ENCODE measurements at places on chromosomes 4 and X.
A peak's percentile ranks its signal among the peaks of the same experiment; 100 is the strongest.

DNA sequence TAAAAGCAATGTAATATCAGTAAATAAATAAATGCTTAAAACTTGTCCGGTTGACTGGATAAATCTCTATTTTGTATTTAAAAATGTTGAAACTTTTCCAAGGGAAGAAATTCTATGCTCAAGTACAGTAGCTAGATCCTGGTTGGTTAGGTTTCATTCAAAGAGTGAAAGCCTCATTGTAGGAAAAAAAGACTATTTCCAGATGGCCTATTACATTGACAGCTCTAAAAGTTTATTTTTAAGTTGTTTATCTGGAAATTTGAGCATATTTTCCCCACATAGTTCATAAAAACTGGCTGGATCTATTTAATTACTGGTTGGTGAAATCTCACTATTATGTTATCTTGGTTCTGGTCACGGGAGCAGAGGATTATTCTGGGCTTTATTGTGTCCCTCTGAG, 38.0 kb downstream of the FRAS1 start:
- no peak for DNase-seq

DNA sequence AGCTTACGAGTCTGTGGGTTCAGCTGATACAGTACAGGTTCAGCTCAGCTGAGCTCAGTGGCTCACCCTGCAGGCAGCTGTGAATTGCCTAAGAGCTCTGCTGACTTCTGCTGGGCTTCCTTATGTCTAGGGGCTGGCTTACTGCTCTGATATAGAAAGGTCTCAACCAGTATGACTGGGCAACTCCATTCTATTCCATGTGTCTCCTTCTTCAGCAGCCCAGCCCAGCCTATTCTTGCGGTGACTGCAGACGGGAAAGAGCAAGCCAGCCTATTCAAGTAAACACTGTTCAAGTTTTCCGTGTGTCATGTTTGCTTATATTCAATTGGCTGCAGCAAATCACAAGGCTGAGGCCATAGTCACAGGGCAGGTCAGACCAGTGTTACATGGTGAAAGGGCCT, 615.4 kb upstream of the ZFP42 start:
- DNase-seq, result no peak

DNA sequence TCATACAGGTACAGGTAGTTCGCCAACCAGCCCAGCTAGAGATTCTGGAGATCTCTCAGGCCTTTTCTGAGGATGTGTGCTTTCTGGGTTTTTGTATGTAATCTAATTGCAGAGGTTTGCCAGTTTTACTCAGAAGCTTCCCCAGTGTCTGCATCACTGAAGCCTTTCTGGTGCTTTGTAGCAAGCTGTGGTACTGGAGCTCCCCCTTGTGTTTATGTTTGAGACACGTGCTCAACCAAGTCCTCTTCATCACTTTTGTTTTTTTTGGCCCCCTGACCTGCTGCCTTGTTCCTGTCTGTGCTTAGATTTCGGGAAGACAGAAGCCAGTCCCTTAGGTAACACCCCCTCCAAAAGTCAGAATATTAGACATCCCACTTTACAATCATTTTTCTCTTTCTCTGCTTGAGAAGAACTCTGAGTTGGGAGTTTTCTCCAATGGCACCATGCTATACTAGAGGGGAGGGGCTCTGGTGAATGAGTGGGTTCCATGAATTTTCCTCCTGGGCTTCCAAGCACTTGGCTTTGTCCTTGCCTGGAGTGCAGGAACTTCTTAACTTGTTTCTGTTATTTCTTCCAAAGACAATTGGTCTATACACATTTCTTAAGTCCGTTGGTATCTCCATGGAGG, 128.4 kb upstream of the TBC1D9 start:
- DNase-seq, result no peak

DNA sequence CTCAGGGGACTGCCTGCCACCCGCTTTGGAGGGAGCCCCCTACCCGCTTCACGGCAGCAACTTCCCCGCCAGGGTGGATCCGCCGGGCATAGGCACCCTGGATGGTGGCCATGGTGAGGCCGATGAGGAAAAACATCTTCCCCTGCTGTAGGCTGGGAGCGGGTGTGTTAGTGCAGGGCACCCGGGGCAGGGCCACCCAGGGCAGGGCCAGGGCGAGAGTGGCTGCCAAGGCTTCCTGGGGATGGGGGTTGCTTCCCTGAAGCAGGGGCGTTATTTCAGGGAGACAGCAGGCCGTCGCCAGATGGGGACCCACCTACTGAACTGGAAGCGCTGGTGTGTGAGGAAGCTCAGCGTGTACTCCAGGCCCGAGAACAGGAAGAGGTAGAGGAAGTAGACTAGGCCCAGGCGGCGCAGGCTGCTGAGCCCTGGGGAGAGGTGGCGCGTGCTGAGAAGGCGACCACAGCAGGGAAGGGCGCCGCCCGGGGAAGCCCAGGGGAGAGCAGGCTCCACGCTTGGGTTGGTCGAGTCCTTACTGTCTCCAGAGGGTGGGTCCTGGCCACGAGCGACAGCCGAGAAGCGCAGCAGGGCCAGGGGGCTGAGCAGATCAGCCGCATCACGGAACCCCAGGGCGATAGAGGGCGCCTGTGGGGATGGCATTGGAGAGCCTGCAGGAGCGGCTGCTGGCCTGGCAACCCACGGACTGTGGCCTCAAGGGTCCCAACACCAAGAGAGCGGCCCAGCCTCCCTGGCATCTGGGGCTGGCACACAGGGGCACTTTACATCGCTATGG, 31.5 kb downstream of the NOP14 start:
- peak; percentile 88 for DNase-seq

DNA sequence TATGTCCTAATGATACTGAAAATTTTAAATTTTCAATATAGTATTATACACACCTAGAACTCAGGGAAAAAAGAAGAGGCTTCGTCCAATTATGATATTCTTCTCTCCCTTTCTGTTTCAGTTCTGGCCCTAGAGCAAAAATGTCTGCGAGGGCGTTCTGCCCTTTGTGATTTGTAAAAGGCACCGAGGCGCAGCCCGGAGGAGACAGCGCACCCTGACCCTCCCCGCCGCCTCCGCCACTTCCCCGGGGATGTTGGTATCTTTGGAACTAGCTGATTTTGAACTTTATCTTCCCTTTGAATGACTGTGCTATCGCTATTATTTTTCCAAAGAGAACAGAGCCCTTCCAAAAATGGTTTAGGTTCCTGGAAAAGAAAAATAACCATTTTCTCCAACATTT, 173.2 kb upstream of the FAM9B start:
- DNase-seq, result peak; percentile 37

DNA sequence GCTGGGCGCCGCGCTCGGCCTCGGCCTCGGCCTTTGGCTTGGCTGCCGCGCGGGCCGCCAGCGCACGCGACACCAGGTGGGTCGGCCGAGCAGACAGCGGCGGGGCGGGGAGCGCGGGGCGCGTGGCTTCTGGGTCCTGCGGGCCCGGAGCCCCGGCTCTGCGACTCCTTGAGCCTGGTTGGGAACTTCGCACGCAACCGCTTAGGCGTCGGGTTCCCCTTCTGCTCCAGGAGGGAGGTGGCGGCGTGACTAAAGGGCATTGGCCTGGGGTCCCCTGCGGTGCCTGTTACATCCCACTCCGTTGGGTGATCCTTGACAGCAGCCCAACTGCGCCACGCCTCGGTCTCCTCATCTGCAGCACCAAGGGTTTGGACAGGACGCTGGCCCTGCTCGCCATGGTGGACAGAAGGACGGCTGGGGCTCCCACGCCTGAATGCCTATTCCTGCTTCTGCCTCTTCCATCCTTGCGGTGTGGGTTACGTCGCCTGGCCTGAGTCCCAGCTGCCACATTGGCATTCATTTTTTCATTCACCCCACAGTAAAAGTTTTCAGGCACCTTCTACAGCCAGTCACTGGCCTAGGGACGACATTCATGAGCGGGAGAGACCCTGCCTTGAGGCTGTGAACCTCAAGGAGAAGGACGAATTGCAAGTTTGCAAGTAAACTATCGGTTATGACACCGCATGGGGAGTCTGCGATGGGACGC, 631 bp downstream of the EVC start:
- peak; percentile 60 for DNase-seq

DNA sequence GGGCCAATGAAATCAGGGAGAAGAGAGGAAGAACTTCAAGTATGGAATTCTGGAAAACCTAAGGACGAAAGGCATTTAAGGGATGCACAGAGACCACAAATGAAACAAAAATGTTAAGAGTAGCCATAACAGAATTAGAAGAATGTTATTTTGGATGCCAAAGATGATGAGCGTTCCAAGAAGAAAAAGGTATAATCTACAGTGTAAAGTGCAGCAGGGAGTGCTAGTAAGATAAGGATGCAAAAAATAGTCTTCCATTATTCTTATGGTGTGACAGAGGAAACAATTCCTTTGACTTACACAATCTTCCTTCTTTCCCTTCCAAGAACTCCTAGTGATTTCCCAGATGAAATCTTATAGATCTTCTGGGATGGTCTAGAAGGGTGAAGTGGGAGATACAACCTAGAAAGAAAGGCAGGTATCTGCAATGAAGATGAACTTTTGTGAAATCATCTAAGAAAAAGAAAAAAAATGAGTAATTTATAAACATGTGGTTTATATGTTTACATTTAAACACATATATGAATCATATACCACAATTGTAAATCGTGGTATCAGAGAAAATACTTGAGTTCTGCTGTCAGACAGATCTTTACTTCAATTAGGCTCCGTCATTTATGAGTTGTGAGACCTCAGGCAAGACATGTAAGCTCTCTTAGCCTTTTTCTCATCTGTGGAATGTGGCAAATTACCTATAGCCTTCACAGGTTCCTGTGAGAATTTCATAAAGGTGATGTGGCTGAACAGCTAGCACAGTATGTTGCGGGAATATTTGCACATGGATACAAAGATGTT, 8.1 kb downstream of the MORF4L2 start:
- no peak for DNase-seq

DNA sequence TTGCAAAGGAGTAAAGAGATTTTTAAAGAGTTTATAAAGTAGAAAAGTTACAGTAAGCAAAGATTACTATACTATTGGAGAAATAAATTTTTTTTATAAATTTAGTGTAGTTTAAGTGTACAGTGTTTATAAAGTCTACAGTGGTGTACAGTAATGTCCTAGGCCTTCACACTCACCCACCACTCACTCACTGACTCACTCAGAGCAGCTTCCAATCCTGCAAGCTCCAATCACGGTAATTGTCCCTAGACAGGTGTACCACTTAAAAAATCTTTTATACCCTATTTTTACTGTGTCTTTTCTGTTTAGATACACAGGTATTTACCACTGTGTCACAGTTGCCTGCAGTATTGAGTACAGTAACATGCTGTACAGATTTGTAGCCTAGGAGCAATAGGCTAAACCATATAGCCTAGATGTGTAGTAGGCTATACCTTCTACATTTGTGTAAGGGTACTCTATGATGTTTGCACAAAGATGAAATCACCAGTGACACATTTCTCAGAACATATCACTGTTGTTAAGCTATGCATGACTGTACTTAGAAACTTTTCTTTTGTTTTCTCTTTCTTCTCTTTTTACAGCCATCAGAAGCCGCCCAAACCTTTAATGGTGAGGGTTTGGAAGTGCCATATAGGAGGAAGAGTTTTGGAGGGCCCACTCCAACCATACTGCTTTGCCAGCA, 11.8 kb upstream of the SH3RF1 start:
- DNase-seq, result no peak

DNA sequence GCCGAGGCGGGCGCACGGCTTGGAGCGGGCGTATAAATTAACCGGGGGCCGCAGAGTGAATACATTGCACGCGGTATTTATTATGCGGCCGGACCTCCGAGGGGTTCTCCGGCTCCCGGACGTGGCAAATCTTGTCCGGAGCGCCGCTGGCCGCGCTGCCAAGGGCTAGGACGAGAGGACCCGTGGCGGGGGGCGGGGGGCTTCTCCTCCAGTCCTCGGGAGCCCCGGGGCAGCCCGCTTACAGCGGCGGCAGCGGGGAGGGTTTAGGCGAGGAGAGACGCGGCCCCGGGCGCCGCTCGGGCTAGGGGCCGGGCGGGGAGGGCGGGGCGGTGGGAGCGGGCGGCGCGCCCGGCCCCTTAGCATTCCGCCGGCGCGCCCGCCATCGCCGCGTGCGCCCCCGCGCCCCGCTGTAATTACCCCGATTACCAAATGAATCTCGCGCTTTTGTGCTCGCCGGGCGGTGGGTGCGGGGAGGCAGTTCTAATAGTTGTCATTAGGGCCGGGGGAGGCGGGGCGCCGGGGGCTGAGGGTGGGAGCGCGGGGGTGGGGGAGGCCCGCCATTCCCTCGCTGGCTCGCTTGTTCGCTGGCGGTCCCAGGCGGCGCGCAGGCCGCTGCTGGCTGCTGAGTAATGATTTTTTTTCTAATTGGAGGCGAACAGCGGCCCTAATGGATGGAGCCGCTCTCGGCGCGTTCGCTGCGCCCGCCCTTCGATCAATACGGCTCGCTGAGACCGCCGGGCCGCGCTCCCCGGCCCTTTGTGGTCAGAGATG, 276.6 kb downstream of the BCOR start:
- DNase-seq, result peak; percentile 52

DNA sequence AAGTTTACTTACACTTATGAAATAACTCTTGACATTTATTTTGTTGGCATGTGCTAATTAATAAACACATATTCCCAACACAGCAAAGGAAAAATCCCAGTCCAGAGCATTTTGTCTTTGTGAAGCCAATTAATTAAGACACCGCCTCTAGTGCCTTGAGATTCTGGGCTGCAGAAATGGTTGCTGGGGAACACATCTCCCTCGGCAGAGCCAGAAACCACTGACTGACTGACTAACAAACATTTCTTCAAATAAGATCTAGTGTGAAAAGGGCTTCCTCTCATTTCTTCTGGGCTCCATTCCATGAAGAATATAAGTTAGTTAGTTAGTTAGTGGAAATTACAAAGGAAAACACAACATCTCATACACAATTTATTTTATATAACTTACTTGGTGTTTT, 28.4 kb upstream of the NAP1L5 start:
- no peak for DNase-seq

GRCh38 chr4:155249016-155249566, 40.7 kb downstream of the NPY2R start:
- DNase-seq, result no peak

DNA sequence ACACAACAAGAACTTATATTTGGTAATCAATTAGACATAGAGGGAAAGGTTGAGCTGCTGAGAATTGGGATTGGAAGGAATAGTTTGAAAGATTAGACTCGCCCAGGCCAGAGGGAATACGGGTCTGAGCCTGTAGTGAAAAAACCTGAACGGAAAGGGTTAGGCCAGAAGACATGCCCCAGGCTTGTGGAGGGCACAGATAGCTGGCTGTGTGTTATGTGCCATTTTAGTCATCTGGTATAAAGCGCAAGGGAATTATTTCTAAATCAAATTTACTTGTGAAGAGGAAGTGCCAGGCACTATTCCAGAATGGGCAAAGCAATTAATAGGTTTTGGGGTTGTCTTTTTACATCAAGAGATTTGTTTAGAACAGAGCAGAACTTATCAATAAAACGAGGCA, 187.5 kb upstream of the ANKRD50 start:
- no peak for DNase-seq

GRCh38 chr4:8315435-8316250, 46.1 kb downstream of the HTRA3 start:
- DNase-seq, result peak; percentile 56

DNA sequence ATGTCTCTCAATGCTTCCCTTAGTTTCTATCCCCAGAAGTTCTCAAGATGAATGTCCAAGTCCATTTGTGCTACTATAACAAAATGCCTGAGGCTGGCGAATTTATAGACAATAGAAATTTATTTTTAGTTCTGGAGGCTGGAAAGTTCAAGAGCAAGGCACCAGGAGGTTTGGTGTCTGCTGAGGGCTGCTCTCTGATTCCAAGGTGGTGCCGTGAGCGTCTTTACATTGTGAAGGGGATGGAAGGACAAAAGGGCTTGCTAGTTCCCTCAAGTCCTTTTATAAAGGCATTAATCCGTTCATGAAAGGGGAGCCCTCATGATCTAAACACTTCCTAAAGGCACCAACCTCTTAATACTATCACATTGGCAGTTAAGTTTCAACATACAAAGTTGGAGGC, 12.3 kb downstream of the TRIM2 start:
- no peak for DNase-seq

- DNase-seq, result no peak
These were observed 211.1 kb downstream of the RELL1 start for GRCh38 chr4:37475087-37475486.

Data from Right ventricle myocardium superior (tissue), 1 donor.